T-cell (primary cell): ENCODE measurements at places on chromosomes 11 and 22. TPM values are rescaled to one million over a fixed set of nuclear protein-coding genes. Genes with fewer than 3 reads are reported as not detected.

GRCh38 chr22:11307998-11308397, 4220.0 kb upstream of the OR11H1 start:
- DNase-seq: no peak

GRCh38 chr22:40473703-40474102, 103.3 kb downstream of the SGSM3 start:
- no peak for DNase-seq

GRCh38 chr11:95692526-95693260, 96.9 kb downstream of the FAM76B start:
- DNase-seq: no peak

- DNase-seq: no peak
These were observed 37.7 kb downstream of the OR5P2 start for GRCh38 chr11:7759010-7759409.

DNA sequence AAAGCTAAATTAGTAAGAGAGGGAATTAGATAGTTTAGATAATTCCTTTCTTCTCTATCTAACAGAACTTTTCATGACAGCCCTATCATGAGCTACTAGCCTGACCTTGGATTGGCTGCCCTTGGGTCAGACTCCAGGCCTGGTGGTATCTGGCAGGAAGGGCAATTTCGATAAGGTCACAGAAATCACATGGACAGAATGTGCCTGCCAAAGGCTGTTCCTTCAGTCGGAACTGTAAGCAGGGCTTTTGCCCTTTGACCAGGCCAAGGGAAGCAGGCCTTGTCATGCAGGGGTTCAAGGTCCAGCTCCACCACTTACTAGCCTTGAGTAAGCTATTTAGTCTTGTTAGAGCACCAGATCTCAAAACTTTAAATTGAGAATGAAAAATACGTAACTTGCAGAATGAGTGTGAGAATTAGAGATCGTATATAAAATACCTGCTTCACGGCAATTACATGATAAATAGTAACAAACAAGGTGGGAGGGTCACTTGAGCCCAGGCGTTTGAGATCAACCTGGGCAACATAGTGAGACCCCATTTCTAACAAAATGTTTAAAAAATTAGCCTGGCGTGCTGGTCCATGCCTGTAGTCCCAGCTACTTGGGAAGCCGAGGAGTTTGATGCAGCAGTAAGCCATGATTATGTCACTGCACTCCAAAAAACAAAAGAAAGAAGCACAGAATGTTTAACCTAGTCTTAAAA, 60.8 kb upstream of the SC5D start:
- DNase-seq: no peak

- no peak for DNase-seq
These were observed 21.8 kb upstream of the CDC42EP2 start for GRCh38 chr11:65292890-65293289.

CASP5 gene
- not detected for total RNA-seq

- DNase-seq: no peak
These were observed 900.7 kb downstream of the JRKL start for GRCh38 chr11:97290464-97291041.

CD248 gene
- total RNA-seq: 7.8 TPM

PAMR1 gene
- total RNA-seq: not detected

GRCh38 chr11:97938789-97939188, 1082.0 kb upstream of the CNTN5 start:
- no peak for DNase-seq

DNA sequence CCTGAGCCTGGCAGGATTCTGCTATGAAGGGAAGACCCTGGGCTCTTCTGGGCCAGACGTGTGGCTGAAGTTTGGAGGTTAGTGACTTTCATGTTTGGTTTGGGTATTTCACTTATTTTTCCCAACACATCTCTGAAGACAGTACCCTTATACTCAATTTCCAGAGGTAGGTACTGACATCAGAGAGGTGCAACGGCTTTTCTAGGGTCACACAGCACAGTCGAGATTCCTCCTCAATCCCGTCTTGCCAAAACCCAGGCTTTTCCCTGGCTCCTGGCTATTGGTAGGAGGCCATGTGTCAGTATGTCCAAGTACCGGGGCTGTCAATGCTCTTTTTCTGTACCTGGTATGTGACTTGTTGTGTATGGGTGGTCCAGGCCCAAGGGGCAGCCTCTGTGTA, 6.1 kb upstream of the PMM1 start:
- DNase-seq: no peak

TRMU gene
- total RNA-seq: 62.8 TPM

- no peak for DNase-seq
These were observed 38.5 kb downstream of the CARD18 start for GRCh38 chr11:105100981-105101630.

HEPN1 gene
- total RNA-seq: not detected

GRCh38 chr22:38843657-38844314, at the start of gene NPTXR:
Gene NPTXR, minus strand, starts transcription at chr22:38844028.
- DNase-seq: no peak
